Activated naive CD4-positive, alpha-beta T cell treated with anti-CD3 and anti-CD28 coated beads for 36 hours (primary cell): ENCODE measurements at places on chromosomes 6 and 20.
A peak's percentile ranks its signal among the peaks of the same experiment; 100 is the strongest.

- no peak for DNase-seq
Observed at GRCh38 chr20:50977066-50978021, 18.7 kb downstream of the MOCS3 start.

GRCh38 chr20:49517805-49518100 is 35.3 kb upstream of the KCNB1 start:
- DNase-seq, result no peak

DNA sequence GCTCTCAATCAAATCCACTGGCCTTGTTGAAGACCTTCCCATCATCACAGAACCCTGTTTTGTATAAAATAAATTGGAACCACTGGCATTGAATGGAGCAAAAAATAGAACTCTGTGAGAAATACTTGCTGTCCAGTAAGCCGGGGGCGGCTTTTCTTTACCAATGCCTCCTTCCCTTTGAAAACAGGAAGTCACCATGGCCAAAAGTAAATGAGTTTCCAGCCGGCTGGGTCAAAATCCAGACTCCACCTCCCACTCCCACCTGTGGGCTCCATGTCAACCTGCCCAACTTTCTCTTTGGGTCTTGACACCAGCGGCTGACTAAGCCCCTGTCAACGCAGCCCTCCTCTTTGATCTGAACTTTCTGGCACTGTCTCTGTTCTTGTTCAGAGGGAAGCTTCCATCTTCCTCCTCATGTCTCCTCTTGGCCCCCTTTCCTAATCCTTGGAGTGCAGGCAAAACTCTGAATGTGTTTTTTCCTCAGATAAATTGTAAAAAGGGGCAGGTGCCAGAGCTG is 95.2 kb downstream of the TFAP2C start:
- no peak for DNase-seq

GRCh38 chr20:6709910-6710595 is 57.4 kb upstream of the BMP2 start:
- no peak for DNase-seq

DNA sequence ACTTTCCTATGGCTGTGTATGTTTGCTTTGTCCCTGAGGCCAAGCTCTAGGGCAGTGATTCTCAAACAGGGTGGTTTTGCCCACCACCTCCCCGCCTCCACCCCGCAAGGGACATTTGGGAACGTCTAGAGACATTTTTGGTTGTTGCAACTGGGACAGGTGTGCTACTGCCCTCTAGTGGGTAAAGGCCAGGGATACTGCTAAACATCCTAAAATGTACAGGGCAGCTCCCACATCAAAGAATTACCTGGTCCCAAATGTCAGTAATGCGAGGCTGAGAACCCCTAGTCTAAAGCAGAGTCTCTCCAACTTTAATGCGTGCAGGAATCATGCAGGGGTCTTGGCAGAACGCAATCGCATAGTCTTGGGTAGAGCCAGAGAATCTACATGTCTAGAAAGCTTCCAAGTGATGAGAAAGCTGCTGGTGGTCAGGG is 5.1 kb downstream of the KCNS1 start:
- peak; percentile 83 for DNase-seq

GRCh38 chr6:122886481-122886880 is 97.4 kb downstream of the SMPDL3A start:
- no peak for DNase-seq

GRCh38 chr20:14948416-14948815 is 611.0 kb upstream of the FLRT3 start:
- DNase-seq, result no peak

DNA sequence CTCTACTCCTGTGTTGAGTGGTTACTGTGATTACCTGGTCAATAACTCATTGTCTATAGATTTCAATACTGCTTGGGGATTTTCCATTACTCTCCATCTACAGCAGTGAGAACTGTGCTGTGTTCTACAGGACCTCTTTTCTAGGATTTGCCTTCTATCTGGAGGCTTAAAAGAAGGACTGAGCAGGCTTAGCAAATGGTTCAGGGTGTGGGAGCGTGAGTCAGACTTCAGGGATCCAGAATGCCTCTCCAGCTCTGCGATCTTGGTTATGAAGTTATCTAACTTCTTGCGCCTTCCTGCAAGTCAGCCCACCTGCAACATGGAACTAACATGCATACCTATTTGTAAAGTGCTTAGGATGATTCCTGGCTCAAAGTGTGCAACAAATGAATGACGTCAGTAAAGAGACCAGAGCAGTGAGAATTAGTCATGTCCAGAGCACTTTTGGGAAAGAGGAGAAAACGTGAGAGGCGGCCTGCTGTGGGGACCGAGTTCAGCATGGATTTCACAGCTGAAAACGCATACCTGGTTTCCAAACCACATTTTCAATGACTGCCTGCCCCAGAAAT is 610.1 kb upstream of the CDH4 start:
- no peak for DNase-seq

GRCh38 chr20:56628873-56629463 is at the start of gene TFAP2C:
Gene TFAP2C (plus strand): TSS chr20:56629306. CDS start chr20:56629545, 239 bp downstream.
- DNase-seq, result peak; percentile 47

- DNase-seq, result no peak
Observed at GRCh38 chr20:16284385-16285100, 288.7 kb downstream of the KIF16B start.

- DNase-seq, result peak; percentile 64
Observed at GRCh38 chr6:7243179-7243981, 69.6 kb downstream of the SSR1 start.

GRCh38 chr6:40671001-40671693 is 84.0 kb upstream of the LRFN2 start:
- no peak for DNase-seq

- no peak for DNase-seq
Observed at GRCh38 chr6:150491811-150492172, 107.9 kb upstream of the PLEKHG1 start.

- peak; percentile 37 for DNase-seq
Observed at GRCh38 chr20:45969712-45970634, 2.0 kb downstream of the ZNF335 start.
